ENCODE measurements at places on chromosomes 3 and 15. TPM values are rescaled to one million over a fixed set of nuclear protein-coding genes. Genes with fewer than 3 reads are reported as not detected.

IL17RE gene
- 0.37 TPM for total RNA-seq

HDC gene
- not detected for total RNA-seq

ATG3 gene
- total RNA-seq, result 73.2 TPM

DNA sequence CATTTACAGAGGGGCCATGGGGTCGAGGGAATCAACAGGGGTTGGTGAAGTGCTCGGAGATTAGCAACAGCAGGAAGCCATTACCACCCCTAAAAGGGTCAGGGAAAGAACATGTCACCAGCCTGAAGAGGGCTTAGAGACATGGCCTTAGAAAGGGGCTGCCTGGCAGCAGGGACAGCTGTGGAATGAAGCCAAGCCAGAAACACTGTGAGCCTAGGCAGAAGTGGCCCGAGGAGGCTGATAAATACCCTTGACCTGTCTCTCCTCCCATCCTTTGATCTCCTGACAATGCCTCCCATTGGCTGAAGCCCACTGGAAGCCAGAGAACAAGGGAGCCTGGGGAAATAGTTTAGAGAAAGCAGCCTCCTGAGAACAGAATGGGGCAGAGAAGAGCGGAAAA, 31.4 kb downstream of the GPD1L start:
- no peaks in the 10 kb centered on the region for H3K27me3 ChIP-seq
- no peaks in the 10 kb centered on the region for H3K36me3 ChIP-seq
- no peaks in the 10 kb centered on the region for H3K4me1 ChIP-seq
- no peak overlapping the region for H3K27ac ChIP-seq
- no peak overlapping the region for H3K4me3 ChIP-seq

DNA sequence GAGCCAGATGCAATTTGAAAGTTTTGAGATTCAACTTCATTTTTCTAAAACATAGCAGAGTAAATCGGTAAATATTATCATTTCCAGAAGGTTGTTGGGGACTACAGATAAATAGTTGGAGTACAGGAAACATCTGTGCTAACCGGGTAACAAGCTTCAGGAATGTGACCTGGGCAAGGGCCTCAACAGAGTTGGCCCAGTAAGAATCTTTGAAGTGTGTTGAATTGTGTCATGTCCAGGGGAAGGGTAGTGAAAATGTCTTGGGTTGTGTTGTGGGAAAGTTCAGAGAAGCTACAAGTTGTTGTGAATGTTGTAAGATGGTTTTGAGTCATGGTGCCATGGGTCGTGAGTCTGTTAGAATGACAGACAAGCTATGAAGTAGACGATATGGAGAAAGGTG, 35.7 kb downstream of the SQOR start:
- H3K36me3 ChIP-seq, result no peaks in the 10 kb centered on the region
- no peaks in the 10 kb centered on the region for H3K27me3 ChIP-seq
- no peak overlapping the region for H3K27ac ChIP-seq
- no peak for DNase-seq
- H3K4me1 ChIP-seq, result no peaks in the 10 kb centered on the region

DNA sequence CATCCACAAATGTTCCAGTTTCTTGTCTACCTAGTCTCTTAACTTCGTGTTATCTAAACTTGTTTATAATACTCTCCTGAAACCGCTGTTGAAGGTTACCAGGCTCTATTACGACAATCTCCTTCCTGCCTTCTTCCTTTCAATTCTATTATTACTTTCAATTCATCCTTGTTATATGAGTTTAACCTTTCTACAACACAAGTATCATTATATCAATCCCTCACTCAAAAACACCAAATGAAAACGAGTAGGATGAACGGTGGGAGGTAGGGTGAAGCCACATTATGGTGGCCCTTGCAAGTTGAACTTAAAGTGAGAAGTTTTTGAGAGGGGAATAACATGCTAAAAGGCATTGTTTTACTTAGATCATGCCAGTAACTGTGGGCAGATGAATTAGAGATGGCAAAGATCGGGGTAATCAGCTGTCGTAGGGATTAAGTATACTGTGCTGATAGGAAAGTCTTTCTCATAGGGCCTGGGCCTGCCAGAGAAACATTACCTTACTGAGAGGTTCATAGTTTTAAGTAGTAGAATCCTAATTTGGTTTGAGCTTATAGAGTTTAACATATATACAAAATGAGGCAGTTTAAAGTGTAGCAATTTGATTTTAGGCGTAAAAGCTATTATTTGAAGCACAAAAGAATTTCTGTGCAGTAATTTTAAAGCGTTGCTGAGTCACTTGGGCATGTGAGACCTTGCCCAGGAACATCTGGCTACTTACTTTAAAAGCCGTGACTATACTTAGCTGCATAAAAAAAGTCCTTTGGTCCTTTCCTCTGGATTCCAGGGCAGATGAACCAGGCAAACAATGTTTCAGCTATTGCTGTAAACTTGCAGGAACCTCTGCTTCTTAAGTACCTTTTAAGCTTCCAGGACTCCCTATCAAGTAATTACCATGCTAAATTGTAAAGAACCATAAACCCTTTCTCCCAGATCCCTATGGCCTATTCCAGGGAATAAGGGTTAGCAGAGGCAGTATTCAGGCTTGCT, 3.3 kb upstream of the CEP97 start:
- no peaks in the 10 kb centered on the region for H3K27me3 ChIP-seq
- H3K4me1 ChIP-seq, result peaks cover 10% of the 10 kb centered on the region
- H3K27ac ChIP-seq, result no peak overlapping the region
- DNase-seq, result no peak
- no peak overlapping the region for H3K4me3 ChIP-seq
- no peaks in the 10 kb centered on the region for H3K36me3 ChIP-seq

DNA sequence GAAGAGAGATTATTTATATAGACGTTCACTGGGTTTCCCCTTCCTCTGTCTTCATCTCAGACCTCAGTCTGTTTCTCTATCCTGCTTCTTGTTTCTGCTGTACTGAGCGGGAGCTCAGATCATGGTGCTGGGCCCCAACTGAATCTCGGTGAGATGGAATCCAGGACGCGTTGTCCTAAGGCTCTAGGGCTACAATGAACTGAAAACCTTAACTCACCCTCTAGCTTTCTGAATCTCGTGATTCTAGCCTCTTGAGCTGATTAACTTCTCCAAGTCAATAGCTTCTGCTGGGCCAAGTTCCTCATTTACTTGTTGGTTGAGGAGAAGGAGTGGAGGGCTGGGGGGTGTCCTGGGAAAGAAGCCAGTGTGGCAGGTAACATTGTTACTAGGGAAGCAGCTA, 32.7 kb upstream of the MAP3K13 start:
- H3K4me1 ChIP-seq, result no peaks in the 10 kb centered on the region
- H3K36me3 ChIP-seq, result no peaks in the 10 kb centered on the region
- no peak overlapping the region for H3K4me3 ChIP-seq
- H3K27me3 ChIP-seq, result no peaks in the 10 kb centered on the region
- DNase-seq, result no peak

DNA sequence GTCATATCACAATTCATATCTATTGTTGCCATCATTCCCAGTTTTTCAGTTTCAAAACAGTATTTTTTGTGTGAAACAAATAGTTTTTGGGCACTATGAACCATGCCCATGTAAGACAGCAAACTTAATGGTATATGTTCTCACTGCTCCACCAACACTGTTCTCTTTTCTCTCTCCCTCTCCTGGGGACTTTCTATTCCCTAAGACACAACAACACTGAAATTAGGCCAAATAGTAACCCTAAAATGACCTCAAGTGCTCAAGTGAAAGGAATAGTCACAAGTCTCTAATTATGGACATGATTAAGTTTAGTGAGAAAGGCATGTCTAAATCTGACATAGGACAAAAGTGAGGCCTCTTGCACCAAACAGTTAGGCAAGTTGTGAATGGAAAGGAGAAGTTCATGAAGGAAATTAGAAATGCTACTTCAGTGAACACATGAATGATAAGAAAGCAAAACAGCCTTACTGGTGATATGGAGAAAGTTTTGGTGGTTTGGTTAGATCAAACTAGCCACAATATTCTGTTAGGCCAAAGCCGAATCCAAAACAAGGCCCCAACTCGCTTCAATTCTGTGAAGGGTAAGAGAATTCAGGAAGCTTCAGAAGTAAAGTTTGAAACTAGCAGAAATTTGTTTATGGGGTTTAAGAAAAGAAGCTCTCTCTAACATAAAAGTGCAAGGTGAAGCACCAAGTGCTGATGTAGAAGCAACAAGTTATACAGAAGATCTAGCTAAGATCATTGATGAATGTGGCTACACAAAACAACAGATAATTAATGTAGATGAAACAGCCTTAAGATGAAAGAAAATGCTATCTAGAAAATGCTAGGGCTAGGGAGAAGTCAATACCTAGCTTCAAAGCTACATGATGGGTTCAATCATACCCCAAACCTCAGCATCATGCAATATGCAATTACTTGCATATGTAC, 104.2 kb downstream of the CBLB start:
- no peak overlapping the region for H3K27ac ChIP-seq
- no peak overlapping the region for H3K4me3 ChIP-seq
- no peaks in the 10 kb centered on the region for H3K4me1 ChIP-seq
- no peaks in the 10 kb centered on the region for H3K36me3 ChIP-seq
- no peak for DNase-seq

- peaks cover 6% of the 10 kb centered on the region for H3K27me3 ChIP-seq
- H3K4me1 ChIP-seq, result no peaks in the 10 kb centered on the region
- no peak overlapping the region for H3K4me3 ChIP-seq
- H3K36me3 ChIP-seq, result no peaks in the 10 kb centered on the region
- no peak overlapping the region for H3K27ac ChIP-seq
These were observed 51.7 kb downstream of the CRYGS start for GRCh38 chr3:186492385-186492984.

DNA sequence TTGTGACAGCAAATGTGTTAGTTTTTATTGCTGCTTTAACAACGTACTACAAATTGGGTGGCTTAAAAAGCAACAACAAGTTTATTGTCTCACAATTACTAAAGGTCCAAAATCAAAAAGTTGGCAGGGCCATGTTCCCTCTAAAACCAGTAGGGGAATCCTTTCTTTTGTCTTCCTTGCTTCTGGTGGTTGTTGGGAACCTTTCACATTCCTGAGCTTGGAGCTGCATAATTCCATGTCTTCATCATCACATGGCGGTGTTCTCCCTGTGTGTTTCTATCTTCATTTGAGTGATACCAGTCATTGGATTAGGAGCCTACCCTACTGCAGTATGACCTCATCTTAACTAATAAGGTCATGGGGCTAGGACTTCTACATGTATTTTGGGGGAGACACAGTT, 7.4 kb downstream of the SPRED1 start:
- no peaks in the 10 kb centered on the region for H3K36me3 ChIP-seq
- no peak overlapping the region for H3K27ac ChIP-seq
- no peak for DNase-seq
- no peak overlapping the region for H3K4me3 ChIP-seq
- H3K4me1 ChIP-seq, result peaks cover 22% of the 10 kb centered on the region
- no peaks in the 10 kb centered on the region for H3K27me3 ChIP-seq
